Activated naive CD8-positive, alpha-beta T cell treated with anti-CD3 and anti-CD28 coated beads for 36 hours (primary cell): ENCODE measurements at places on chromosomes 4 and X. TPM values are rescaled to one million over a fixed set of nuclear protein-coding genes. Genes with fewer than 3 reads are reported as not detected.

- H3K4me3 ChIP-seq = no peak overlapping the region
- H3K4me1 ChIP-seq = no peaks in the 10 kb centered on the region
- no peaks in the 10 kb centered on the region for H3K27me3 ChIP-seq
- no peak for DNase-seq
These were observed 45.9 kb upstream of the F9 start for GRCh38 chrX:139484591-139484990.

GRCh38 chr4:152348670-152349069 is 187.2 kb downstream of the FBXW7 start:
- H3K4me1 ChIP-seq = peaks cover 18% of the 10 kb centered on the region
- DNase-seq = no peak
- H3K27me3 ChIP-seq = no peaks in the 10 kb centered on the region
- no peak overlapping the region for H3K4me3 ChIP-seq
- H3K27ac ChIP-seq = no peak overlapping the region

DNA sequence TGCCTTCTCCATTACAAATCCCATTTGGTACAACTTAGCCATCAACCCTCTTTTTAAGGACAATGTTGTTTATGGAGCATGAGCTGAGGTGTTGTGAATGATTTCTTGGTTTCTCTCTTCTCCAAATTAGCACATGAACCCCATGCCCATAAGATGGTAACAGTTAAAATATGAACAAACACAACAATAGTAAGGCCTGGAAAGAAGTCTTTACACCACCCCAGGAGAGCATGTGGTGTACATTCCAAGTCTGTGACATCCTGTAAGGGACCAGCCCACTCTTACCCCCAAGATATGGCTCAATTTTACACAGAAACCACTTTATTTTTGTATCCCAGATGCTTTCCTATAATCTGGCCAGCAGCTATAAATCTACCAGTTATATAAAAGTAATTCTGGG is 226.1 kb downstream of the COX18 start:
- H3K4me3 ChIP-seq = no peak overlapping the region
- peaks cover 8% of the 10 kb centered on the region for H3K27me3 ChIP-seq
- H3K27ac ChIP-seq = no peak overlapping the region
- no peaks in the 10 kb centered on the region for H3K36me3 ChIP-seq

DNA sequence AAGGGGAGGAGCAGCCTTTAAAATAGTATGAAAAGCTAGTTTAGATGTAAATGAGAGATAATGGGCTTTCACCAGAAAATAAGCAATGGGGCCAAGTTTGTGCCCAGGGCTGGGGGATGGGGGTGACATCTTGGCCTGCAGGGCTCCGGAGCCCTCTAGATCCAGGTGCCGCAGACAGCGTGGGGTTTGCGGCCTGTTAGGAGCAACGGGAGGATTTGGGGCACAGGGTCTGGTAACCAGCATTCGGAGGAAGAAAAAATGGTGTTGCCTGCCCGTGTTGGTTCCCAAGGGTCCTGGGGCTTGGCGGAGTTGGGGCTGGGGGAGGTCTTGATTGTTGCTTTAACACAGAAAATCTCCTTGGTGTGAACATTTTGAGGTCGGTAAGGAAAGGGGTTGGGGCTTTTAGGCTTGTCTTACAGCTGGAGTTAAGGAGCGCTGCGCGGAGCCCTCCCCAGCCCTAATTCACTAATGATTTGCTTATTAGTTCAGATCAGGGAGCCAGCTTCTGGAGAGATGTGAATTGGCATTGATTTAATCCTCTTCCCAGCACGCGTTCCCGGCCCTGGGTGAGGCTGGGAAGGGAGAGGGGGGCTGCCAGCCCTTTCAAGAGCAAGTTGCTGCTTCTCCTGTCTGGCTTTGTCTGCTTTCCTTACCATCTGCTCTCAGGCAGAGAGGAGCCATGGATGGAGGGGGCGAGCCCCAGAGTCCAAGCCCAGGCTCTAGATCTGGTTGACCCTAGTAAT is 443.4 kb downstream of the BCOR start:
- no peaks in the 10 kb centered on the region for H3K36me3 ChIP-seq
- no peak overlapping the region for H3K27ac ChIP-seq
- peaks cover 9% of the 10 kb centered on the region for H3K4me1 ChIP-seq
- no peak overlapping the region for H3K4me3 ChIP-seq
- no peak for DNase-seq

- H3K36me3 ChIP-seq = no peaks in the 10 kb centered on the region
- DNase-seq = no peak
- H3K4me1 ChIP-seq = peaks cover 6% of the 10 kb centered on the region
- H3K27ac ChIP-seq = no peak overlapping the region
These were observed 18.4 kb upstream of the AFF1 start for GRCh38 chr4:86916392-86916791.

- H3K27ac ChIP-seq = no peak overlapping the region
- H3K36me3 ChIP-seq = no peaks in the 10 kb centered on the region
- no peak for DNase-seq
These were observed 490 bp upstream of the PDZD4 start for GRCh38 chrX:153830640-153831428.

FOXR2 gene
- not detected for total RNA-seq
